Naive thymus-derived CD8-positive, alpha-beta T cell (primary cell): ENCODE measurements at places on chromosomes 4 and X. TPM values are rescaled to one million over a fixed set of nuclear protein-coding genes. Genes with fewer than 3 reads are reported as not detected.
A peak's percentile ranks its signal among the peaks of the same experiment; 100 is the strongest.

DNA sequence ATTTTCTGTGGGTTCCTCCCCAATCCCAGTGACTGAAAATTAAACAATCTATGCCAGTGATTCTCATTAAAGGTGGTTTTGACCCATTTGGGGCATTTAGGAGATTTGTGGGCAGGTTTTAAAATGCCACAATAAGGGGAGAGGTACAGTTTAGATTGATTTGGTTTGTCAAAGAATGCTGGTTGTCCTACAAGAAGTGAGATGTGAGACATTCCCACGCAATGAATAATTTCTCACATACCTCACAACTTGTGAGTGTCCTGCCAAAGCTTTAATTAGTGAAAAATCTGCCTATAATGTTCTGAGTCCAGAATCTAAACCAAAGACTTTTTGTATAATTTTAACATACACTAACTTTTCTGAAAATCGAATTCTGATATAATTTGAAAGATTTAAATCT lies 199.4 kb downstream of the MAPK10 start:
- no peaks in the 10 kb centered on the region for H3K36me3 ChIP-seq
- H3K27me3 ChIP-seq: no peaks in the 10 kb centered on the region
- DNase-seq: no peak
- H3K4me1 ChIP-seq: no peaks in the 10 kb centered on the region
- no peak overlapping the region for H3K4me3 ChIP-seq

GRCh38 chrX:77731821-77732419 lies 54.1 kb downstream of the ATRX start:
- H3K36me3 ChIP-seq: no peaks in the 10 kb centered on the region
- no peak overlapping the region for H3K4me3 ChIP-seq
- peaks cover 42% of the 10 kb centered on the region for H3K4me1 ChIP-seq
- H3K27me3 ChIP-seq: no peaks in the 10 kb centered on the region

GRCh38 chrX:136880003-136880451 lies 498 bp downstream of the RBMX start:
- peaks cover 38% of the 10 kb centered on the region for H3K36me3 ChIP-seq
- peak overlapping the region; percentile 93 for H3K4me3 ChIP-seq
- H3K27me3 ChIP-seq: no peaks in the 10 kb centered on the region
- no peak for DNase-seq
- H3K27ac ChIP-seq: peak overlapping the region; percentile 98

- DNase-seq: no peak
- no peaks in the 10 kb centered on the region for H3K4me1 ChIP-seq
- H3K4me3 ChIP-seq: no peak overlapping the region
- no peak overlapping the region for H3K27ac ChIP-seq
- H3K36me3 ChIP-seq: no peaks in the 10 kb centered on the region
Observed at GRCh38 chr4:111849746-111850284, 295.4 kb upstream of the FAM241A start.

DNA sequence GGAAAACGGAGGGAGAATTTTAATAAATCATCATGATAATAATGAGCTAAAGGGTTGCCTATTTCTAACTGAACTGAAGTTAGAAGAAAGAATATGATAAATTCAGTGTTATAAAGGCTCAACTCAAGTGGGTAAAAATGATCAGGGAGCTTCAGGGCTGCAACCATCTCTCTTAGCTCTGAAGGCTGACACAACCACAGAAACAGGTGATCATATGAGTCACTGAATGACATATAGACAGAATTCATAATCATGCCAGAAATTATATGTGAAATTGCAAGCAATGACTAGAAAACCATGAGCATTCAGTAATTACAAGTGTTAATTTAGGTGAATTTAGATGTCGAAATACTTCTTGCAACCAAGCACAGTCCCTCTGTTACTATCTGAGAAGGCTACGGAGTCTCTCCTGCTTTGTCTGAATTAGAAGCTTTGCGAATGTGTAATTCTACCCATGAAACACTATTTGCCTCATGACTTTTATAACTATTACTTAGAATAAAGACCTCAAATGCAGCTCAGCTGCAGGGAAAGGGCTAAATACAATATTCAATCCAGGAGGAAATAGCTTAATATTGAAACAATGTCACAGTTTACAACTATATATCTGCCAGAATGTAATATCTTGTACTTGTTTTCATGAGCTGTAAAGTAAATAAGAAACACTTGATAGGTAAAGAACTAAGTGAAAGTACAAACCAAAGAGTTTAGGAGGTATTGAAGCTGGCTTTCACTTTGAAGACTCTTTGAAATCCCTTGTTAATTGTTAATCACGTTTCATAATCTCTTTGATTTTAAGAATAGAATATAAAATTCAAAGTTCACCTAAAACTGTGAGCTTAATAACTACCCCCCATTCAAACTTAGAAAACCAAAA lies 1972.6 kb downstream of the ARAP2 start:
- no peaks in the 10 kb centered on the region for H3K27me3 ChIP-seq
- no peaks in the 10 kb centered on the region for H3K36me3 ChIP-seq
- H3K27ac ChIP-seq: no peak overlapping the region
- H3K4me3 ChIP-seq: no peak overlapping the region
- no peak for DNase-seq

- no peak for DNase-seq
- H3K27ac ChIP-seq: no peak overlapping the region
- no peaks in the 10 kb centered on the region for H3K4me1 ChIP-seq
- no peak overlapping the region for H3K4me3 ChIP-seq
Observed at GRCh38 chr4:69054578-69055200, 41.6 kb upstream of the UGT2B7 start.

DNA sequence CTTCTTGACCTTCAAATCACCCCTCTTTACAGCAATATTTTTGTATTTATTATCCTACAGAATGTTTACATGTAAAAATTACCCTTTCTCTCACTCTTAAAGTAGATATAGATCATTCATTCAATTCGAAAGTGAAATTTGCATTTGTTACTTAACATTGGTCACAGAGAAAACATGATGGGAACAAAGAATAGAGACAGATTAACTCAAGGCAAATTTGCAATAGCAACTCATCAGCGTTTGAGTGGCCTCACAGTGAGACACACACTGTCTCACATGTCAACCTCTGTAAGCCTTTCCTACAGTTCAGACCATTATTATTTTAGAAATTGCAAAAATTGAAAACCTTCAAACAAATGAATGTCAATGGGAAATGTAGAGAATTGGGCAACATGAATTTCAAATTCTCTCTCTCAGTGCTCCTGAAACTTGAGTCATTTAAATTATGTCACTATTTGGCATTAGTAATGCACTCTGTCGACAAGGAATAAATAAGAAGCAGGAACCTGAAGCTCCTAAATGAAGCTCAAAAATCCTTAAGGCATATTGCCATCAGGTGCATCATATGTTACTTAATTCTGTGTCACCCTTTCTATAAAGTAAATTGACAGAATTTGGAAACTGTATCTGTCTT lies 148.3 kb upstream of the ANXA10 start:
- no peaks in the 10 kb centered on the region for H3K27me3 ChIP-seq
- H3K4me3 ChIP-seq: no peak overlapping the region
- DNase-seq: no peak
- no peaks in the 10 kb centered on the region for H3K36me3 ChIP-seq
- H3K4me1 ChIP-seq: no peaks in the 10 kb centered on the region

DNA sequence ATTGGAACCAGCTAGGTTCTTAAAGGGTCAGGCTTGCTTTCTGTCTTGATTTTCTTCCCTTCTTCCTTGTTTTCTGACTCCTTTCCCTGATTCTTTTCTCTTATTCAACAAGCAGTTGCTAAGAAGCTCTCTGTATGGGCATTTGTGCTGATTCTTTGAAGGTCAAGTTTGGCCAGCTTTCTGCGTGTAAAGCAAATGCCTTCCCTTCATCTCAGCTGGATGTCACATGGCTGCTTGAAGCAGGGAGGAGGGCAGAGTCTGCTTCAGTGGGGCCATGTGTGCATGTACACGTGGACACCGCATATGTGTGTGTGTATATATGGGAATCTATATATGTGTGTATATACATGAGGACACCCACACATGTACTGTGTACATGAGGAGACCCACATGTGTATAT lies 139.9 kb upstream of the ATP6AP2 start:
- no peaks in the 10 kb centered on the region for H3K36me3 ChIP-seq
- H3K27ac ChIP-seq: no peak overlapping the region
- no peaks in the 10 kb centered on the region for H3K4me1 ChIP-seq
- H3K4me3 ChIP-seq: no peak overlapping the region
- no peak for DNase-seq
- H3K27me3 ChIP-seq: no peaks in the 10 kb centered on the region

- no peak overlapping the region for H3K4me3 ChIP-seq
- DNase-seq: no peak
- peaks cover 23% of the 10 kb centered on the region for H3K36me3 ChIP-seq
Observed at GRCh38 chrX:332916-333610, 14.5 kb upstream of the GTPBP6 start.

DNA sequence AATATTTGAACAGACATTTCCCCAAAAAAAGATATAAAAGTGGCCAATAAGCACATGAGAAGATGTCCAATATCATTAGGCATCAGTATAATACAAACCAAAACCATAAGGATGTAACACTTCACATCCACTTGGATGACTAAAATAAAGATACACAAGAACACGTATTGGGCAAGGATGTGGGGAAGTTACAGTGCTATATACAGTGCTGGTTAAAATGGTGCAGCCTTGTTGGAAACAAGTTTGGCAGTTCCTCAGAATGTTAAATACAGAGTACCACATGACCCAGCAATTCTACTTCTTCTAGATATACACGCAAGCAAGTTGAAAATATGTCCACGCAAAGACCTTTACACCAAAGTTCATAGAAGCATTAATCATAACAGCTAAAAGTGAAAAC lies 58.9 kb downstream of the HAUS3 start:
- H3K4me3 ChIP-seq: no peak overlapping the region
- H3K4me1 ChIP-seq: no peaks in the 10 kb centered on the region
- peaks cover under 1% of the 10 kb centered on the region for H3K36me3 ChIP-seq
- no peak for DNase-seq

- no peaks in the 10 kb centered on the region for H3K4me1 ChIP-seq
- no peaks in the 10 kb centered on the region for H3K36me3 ChIP-seq
- H3K27ac ChIP-seq: no peak overlapping the region
- peaks cover 3% of the 10 kb centered on the region for H3K27me3 ChIP-seq
Observed at GRCh38 chr4:88251924-88252323, 32.4 kb downstream of the PPM1K start.

DNA sequence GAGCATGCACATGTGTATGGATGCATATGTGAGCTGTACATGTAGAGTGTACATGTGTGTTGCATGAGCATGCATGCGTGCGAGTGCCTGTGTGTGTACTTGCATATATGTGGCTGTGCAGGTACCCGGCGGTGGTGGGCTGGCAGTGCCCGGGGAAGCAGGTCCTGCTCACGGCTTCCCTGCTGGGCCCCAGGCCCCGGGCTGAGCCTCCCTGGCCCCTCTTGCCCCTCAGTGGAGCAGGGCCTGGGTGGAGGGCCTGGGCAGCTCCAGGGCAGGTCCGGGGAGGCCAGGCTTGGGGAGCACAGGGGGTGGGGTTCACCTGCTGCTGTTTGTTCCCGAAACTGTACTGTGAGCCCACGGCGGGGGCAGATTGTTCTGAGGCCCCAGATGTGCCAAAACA lies 9.4 kb downstream of the NAT8L start:
- DNase-seq: no peak
- H3K36me3 ChIP-seq: no peaks in the 10 kb centered on the region
- H3K4me3 ChIP-seq: no peak overlapping the region
- H3K4me1 ChIP-seq: no peaks in the 10 kb centered on the region

GRCh38 chr4:117491516-117491915 lies 406.1 kb upstream of the TRAM1L1 start:
- H3K4me3 ChIP-seq: no peak overlapping the region
- H3K27ac ChIP-seq: no peak overlapping the region

GRCh38 chrX:24093746-24094145 lies 39.0 kb downstream of the EIF2S3 start:
- no peaks in the 10 kb centered on the region for H3K36me3 ChIP-seq
- no peaks in the 10 kb centered on the region for H3K27me3 ChIP-seq
- DNase-seq: no peak
- no peaks in the 10 kb centered on the region for H3K4me1 ChIP-seq
- H3K4me3 ChIP-seq: no peak overlapping the region
- H3K27ac ChIP-seq: no peak overlapping the region

The CCNG2 gene
- 36.3 TPM for total RNA-seq

The PGAM4 gene
- not detected for total RNA-seq

The CT47C1 gene
- total RNA-seq: not detected

The PHKA1 gene
- 0.65 TPM for total RNA-seq

The KIT gene
- total RNA-seq: not detected

The SMPX gene
- not detected for total RNA-seq

The PAGE2B gene
- total RNA-seq: 0.99 TPM

The TRPC5OS gene
- not detected for total RNA-seq

The S100G gene
- total RNA-seq: not detected

The ARHGAP4 gene
- 353 TPM for total RNA-seq
